Fibroblast of lung (primary cell): ENCODE measurements at places on chromosomes 6 and 20.

GRCh38 chr20:7080472-7080871 is 313.0 kb downstream of the BMP2 start:
- no peak for DNase-seq

GRCh38 chr6:30826961-30827342 is 57.4 kb upstream of the DDR1 start:
- peak; percentile 43 for DNase-seq

DNA sequence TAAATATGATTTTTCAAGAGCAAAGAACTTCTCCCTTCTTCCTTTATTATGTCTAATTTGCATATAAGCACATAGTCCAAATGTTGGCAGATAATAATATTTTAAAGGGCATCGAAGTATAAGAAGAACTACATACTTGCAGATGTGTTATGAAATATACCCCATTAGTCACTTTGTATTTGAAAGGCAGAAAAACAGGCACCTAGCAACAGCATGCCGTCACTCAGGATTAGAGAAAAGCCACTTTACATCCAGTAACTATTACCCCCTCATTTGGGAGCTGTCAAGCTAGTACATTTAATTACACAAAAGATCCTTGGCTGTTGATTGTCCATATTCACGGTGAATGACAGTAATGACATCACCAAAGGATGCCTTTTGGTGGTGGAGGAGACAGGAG is 99.3 kb upstream of the ARMC2 start:
- no peak for DNase-seq

GRCh38 chr6:116411284-116411623 is 40.5 kb downstream of the DSE start:
- DNase-seq: peak; percentile 72

GRCh38 chr6:35602133-35602946 is 86.4 kb downstream of the FKBP5 start:
- peak; percentile 69 for DNase-seq

GRCh38 chr6:119215885-119216590 is 133.5 kb downstream of the MAN1A1 start:
- no peak for DNase-seq

DNA sequence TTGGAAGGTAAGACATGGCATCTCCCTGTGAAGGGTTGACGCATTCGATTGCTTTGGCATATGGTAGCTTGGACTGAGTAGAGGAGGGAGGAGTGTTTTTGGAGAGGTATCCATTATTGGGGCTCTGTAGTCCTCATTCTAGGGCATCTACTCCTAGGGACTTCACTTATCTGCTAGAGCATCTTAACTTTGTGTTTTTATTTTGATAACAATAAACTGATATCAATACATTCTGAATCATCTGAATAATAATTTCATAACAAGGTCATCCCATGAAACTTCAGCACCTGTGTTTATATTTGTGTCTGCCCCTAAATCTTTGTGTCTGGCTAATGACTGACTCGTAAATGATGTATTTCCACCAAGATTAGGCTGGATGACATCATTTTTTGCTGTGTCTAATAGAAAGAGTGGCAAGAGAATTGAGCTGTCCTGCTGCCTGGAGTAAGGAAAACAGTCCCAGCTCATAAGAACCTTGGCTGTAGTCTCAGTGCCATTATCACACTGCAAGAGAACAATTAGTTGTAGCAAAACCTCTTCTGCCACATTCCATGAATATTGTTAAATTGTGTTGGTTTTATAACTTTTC is 288.5 kb downstream of the PRL start:
- no peak for DNase-seq

DNA sequence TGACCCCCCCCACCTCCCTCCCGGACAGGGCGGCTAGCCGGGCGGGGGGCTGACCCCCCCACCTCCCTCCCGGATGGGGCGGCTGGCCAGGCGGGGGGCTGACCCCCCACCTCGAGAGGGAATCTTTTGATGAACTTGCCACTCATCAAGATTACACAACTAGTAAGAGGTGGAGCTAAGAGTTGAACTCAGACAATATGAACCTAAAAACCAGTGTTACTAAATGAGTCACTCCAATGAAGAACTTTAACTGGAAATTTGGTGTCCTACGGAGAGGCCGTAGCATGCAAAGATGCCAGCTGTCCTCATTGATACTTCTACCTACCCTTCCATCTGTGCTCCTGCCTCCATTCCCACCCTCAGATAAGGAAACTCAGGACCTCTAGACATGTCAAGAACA is 42.8 kb downstream of the PFDN4 start:
- no peak for DNase-seq

GRCh38 chr6:157563611-157564284 is 182.8 kb downstream of the ZDHHC14 start:
- DNase-seq: peak; percentile 11

- DNase-seq: no peak
Measured at GRCh38 chr6:85997206-85997605, 354.5 kb upstream of the SYNCRIP start.

DNA sequence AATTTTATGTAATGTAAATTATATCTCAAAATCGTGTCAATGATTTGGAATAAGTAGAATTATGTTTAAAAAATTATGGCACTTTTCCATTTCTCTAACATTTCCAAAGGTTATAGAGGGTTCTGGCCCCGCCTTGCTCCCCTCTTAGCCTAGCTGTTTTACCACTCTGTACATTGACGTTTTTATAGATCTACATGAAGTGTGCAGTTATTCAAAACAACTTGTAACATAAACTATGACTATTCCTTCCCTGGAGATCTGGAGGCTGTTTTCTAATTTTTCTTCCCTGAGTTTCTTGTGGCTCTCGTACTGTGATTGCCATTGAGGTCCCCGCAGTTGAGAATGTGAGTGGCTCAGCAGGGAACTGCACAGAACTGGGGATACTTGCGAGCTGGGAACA is 48.4 kb downstream of the IYD start:
- no peak for DNase-seq

GRCh38 chr6:9100869-9101580 is 665.7 kb upstream of the SLC35B3 start:
- no peak for DNase-seq

DNA sequence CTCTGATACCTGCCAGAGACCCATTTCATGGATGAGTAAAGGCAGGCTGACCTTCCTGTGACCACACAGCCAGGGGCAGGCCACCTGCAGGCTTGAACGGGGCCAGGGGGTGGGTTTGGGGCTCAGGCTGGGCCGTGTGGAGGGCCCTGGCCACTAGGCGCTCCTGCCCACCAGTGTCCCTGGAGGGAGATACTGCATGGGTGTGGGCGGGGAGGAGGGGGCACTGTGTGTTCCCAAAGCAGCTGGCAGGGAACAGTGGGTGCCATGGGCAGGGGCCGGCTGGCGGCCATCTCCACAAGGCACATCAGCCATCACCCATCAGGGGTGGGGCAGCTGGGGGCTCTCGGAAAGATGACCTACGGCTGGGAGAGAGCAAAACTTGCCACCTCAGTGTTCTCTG is 15.4 kb downstream of the SRC start:
- DNase-seq: no peak
